ENCODE measurements at places on chromosomes 12 and 14. TPM values are rescaled to one million over a fixed set of nuclear protein-coding genes. Genes with fewer than 3 reads are reported as not detected.

The SRGAP1 gene
- 3.3 TPM for total RNA-seq

The FIGNL2 gene
- 0.29 TPM for total RNA-seq

The ADAMTS20 gene
- 0.22 TPM for total RNA-seq

The ST8SIA1 gene
- 0.34 TPM for total RNA-seq

The ANO4 gene
- 0.17 TPM for total RNA-seq

The ARHGEF25 gene
- 23.0 TPM for total RNA-seq

The POTEM gene
- not detected for total RNA-seq

The KCNK13 gene
- total RNA-seq = not detected

The HHIPL1 gene
- total RNA-seq = not detected

The ENDOU gene
- total RNA-seq = not detected

The LBHD2 gene
- total RNA-seq = not detected

The E2F7 gene
- 22.5 TPM for total RNA-seq

The APAF1 gene
- total RNA-seq = 16.3 TPM

The PTPRQ gene
- total RNA-seq = 0.12 TPM

The GPR84 gene
- total RNA-seq = not detected

The MYO1H gene
- total RNA-seq = not detected

The ANO2 gene
- 2.1 TPM for total RNA-seq

The RFLNA gene
- total RNA-seq = not detected

The JPH4 gene
- not detected for total RNA-seq

The ESRRB gene
- not detected for total RNA-seq

The RTN1 gene
- total RNA-seq = 7.9 TPM

The PRIM1 gene
- 32.6 TPM for total RNA-seq

The EEA1 gene
- 13.3 TPM for total RNA-seq

The MLXIP gene
- 5.4 TPM for total RNA-seq

The GLIPR1L1 gene
- total RNA-seq = not detected

The PZP gene
- not detected for total RNA-seq

The PLEKHD1 gene
- not detected for total RNA-seq
